ENCODE measurements at places on chromosomes 13 and 19. TPM values are rescaled to one million over a fixed set of nuclear protein-coding genes. Genes with fewer than 3 reads are reported as not detected.

IFNL2 gene
- total RNA-seq: not detected

PCSK4 gene
- total RNA-seq: 2.5 TPM

LGI4 gene
- 244 TPM for total RNA-seq

C5AR2 gene
- total RNA-seq: 6.1 TPM

PGLYRP1 gene
- 3.2 TPM for total RNA-seq

PPM1N gene
- total RNA-seq: 1.8 TPM

GPR4 gene
- total RNA-seq: 29.7 TPM

VSIG10L gene
- 1.8 TPM for total RNA-seq

LRRC63 gene
- total RNA-seq: 0.49 TPM

CEACAM6 gene
- total RNA-seq: 1.1 TPM

ZNF530 gene
- 3.2 TPM for total RNA-seq

NCAN gene
- not detected for total RNA-seq

- no peak for DNase-seq
Observed at GRCh38 chr13:65623148-65623547, 1607.0 kb downstream of the PCDH9 start.

- no peak for DNase-seq
Observed at GRCh38 chr19:30376272-30376671, 4.1 kb downstream of the ZNF536 start.

DNA sequence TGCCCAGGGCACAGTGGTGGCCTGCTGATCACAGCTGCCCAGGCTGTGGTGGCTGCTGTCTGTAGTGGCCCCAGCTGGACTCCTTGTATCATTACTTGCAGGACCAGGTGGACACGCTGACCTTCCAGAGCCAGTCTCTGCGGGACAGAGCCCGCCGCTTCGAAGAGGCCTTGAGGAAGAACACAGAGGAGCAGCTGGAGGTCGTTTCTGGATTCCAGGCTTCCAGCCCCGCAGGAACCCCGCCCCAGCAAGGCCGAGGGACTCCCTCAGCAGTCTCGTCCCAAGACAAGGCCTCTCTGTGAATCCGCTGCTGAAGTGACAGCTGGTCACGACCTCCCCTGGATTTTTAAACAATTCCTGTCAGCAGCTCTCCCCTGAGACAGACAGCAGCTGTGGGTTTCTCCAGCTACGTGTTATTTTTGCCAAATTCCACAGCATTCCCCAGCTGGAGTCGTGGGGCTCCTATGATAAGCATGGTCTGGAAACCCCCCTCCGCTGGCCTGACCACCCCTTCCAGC is 98.3 kb downstream of the SLC7A1 start:
- DNase-seq: no peak

DNA sequence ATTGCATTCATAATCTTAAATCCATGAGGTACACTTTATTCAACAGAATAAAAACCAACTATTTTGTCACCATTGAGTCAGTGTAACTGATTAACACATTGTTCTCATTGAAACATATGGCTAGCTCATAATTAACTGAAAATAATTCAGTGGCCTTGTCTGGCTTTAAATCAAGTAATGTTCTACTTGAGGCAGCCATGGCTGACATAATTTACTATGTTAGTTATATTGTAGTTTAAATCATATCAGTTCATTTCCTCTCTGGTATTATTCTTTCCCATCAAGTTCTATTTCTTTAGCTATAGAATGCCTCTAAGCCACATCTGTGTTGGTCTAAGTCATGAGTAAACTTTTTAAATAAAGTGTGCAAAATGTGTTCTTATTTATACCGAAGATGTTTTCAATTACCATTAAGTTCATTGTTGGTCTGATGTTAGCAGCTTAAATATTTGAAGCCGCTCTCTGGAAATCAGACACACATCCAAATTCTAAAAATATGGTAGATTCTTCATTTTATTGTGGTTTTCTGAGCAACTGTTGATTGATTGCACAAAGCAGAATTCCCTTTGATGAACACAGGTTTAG is 393.7 kb downstream of the GPC6 start:
- DNase-seq: no peak

GRCh38 chr19:38989066-38989605 is 13.6 kb upstream of the FBXO17 start:
- DNase-seq: no peak

DNA sequence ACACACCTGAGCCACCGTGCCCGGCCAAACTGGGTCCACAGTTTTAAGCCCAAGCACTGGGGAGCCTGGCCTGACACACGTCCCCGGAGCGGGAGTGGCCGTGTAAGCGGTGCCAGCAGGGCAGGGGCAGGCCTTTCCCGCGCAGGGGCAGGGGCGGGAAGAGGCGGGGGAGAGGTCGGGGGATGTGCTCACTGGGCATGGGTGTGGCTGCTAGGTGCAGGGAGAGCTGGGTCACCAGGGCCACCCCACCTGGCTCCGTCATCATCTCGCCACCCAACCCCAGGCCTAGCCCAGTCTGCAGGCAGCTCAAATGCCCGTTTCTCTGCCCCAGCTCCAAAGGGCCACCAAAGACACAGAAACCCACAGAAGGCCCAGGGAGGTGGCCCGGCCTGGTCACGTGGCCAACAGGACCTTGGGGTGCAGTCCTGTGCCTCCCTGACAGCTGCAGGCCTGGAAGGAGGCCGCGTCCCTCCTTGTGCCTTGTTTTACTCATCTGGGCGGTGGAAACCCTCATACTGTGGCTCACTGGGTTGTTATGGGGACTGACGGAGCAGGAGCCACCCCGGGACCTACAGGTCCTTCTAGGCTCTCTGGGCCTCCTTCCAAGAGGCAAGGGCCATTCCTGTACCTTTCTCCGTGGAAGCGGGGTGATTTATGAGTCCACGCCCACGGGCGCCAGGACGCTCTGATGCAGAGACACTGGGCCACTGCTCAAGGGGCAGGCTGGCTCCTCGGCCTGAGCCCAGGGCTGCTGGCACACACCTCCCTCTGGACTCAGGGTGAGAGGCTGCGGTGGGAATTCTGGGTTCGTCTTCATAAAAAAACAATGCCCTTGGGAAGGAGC is 27.7 kb downstream of the MAP2K2 start:
- DNase-seq: no peak

GRCh38 chr19:32651729-32652140 is 23.2 kb downstream of the ANKRD27 start:
- DNase-seq: no peak

GRCh38 chr13:27012482-27013197 is 159.0 kb downstream of the USP12 start:
- no peak for DNase-seq

- peak; percentile 61 for DNase-seq
Observed at GRCh38 chr19:2012941-2013682, 2.4 kb downstream of the BTBD2 start.

DNA sequence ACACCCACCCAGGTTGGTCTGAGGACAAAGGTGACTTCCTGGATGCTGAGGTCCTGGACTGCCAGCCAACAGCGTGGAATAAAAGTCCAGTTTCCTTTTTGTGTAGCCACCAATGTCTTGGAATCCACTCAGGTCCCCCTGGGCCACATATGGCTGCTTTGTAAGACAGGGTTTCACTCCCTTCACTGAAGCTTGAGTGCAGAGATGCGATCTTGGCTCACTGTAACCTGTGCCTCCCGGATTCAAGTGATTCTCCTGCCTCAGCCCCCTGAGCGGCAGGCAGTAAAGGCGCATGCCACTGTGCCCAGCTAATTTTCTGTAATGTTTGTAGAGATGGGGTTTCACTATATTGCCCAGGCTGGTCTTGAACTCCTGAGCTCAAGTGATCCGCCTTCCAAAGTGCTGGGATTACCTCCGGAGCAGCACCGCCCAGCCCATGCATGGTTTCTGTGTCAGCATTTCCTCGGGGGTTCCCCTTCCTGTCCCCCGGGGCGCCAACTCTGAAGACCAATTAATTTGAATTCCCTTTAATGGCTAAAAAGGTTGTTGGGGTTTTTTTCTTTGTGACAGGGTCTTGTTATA is 17.5 kb downstream of the KANK2 start:
- no peak for DNase-seq

DNA sequence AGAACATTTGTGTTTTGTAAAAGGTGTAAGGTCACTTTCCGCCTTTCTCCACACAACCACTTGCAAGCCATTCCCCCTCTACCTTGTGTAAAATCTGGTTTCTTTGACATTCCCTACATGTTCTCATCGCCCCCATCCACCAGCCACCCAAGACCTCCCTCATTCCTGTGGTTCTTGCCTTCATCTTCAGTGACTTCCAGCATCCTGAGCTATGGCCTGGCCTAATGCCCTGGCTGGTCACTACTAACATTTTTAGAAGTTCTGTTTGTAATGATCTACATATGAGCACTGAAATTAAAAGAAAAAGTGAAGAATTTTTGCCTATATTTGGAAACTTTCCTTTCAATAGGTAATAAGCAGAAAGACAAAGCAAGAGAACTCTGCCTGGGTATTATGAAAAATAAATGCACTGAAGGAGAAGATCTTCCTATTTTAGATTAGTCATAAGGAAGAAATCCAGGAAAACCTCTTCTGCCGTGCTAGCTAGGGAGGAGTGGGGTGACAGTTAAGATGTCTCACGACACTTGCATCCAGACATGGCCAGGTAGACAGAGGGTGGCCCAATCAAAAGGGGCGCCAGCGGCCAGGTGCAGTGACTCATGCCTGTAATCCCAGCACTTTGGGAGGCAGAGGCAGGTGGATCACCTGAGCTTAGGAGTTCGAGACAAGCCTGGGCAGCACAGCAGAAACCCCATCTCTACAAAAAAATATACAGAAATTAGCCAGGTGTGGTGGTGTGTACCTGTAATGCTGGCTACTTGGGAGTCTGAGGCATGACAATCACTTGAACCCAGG is 28.1 kb upstream of the MPHOSPH8 start:
- DNase-seq: no peak

DNA sequence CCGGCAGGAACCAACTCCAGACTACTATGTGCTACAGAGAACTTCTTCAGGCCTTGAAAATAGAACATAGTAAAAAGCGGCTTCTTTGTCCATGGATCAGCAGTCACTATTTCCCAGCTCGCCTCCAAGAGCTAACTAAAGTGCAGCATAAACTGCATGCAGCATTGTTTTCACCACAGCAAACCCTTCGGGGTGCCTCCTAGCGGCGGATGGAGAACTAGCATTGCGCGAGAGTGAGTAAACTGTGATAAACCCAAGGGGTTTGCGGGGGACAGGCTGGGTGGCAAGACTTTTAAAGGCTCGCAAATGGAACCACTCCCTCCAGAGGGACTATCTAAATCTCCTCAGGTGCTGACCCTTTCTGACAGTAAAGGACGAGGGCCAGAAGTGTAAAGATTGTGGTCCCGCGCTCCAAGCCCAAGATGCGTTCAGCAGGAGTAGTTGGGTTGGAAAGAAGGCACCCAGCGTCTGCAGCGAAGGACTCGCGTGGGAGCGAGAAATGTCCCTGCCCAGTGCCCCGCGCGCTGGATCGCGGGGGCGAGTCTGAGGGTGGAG is 21.5 kb upstream of the SGCG start:
- DNase-seq: no peak

- DNase-seq: no peak
Observed at GRCh38 chr19:55071129-55071502, 4.6 kb upstream of the EPS8L1 start.

DNA sequence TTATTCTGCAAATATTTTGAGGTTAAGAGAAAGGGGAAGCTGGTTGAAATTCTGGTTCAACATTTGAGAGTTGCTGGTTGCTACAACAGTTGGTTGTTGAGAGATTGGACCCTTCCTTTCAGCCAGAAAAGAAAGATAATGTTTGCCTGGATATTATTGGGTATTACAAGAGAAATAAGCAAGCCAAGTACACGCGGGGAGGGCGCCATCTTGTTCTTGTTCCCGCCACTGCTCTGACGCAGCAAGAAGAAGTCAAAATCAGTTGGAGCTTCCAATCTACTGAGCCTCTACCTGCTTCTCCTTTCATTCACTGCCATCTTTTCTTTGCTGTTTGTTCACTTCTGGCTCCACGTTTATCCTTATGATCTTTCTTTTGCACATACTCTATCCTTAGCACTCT is 18.4 kb downstream of the BSPH1 start:
- no peak for DNase-seq

GRCh38 chr13:94433055-94433961 is 46.2 kb downstream of the DCT start:
- no peak for DNase-seq

- no peak for DNase-seq
Observed at GRCh38 chr19:7994114-7994513, 11.3 kb downstream of the ELAVL1 start.

DNA sequence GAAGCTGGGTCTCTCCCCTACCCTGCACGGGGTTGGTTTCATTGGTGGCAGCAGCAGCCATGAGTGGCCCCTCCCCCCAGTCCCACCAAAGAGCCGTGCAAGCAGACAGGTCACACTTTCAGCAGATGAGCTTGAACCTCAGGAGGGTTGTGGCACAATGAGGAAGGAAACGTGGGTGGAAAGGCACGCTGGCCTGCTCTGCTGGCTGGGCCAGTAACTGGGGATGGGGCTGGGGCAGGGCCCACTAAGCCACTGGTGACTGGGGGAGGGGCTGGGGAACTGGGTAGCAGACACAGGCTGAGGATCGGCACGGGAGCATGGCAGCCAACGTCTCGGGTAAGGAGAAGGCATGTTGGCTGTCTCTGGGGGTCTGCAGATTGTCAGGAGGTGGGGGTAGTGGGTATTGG is at the start of gene P2RY11:
Gene P2RY11 (plus strand): TSS at position 289 of the 407 bp plus-strand sequence. CDS start 29 bp downstream, at position 318.
- no peak for DNase-seq

- no peak for DNase-seq
Observed at GRCh38 chr19:2385053-2385721, 25.1 kb downstream of the TMPRSS9 start.

DNA sequence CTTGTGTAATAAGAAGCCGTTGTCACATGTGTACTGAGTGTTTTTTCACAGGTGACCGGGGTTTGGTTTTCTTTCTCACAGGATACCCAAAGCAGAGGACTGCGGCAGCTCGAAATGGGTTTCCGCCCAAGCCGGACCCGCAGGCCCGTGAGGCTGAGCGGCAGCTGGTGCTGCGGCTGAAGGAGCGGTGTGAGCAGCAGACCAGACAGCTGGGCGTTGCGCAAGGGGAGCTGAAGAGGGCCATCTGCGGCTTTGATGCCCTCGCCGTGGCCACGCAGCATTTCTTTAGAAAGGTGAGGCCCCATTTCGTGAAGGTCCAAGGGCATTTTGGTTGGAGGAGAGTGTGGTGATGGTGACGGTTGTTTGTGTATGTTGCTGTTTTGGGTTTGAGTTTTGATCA is 236.3 kb downstream of the SLC7A1 start:
- no peak for DNase-seq

GRCh38 chr13:52353193-52353592 is 52.8 kb downstream of the THSD1 start:
- DNase-seq: no peak

DNA sequence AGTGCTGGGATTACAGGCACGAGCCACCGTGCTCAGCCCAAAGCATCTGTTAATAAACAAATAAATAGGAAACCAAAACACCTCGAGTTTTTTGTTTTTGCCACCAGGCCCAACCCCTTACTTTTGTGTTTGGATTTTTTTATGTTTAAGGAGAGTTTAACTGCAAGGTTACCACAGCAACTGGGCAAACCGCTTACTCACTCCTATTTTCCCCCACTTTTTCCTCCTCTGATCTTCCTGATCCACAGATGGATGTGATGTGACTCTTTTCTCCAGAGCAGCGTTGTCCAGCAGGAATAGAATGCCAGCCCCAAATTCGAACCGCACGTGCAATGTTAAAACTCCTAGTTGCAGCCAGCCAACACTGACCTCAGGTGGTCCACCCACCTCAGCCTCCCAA is 2.1 kb upstream of the PNMA8B start:
- DNase-seq: no peak

- DNase-seq: no peak
Observed at GRCh38 chr19:56272161-56272798, at the start of gene EDDM13. TSS of gene EDDM13 (plus strand) at chr19:56272748. CDS start at chr19:56272835, 87 bp downstream.

All from sciatic nerve (tissue), 2 donors.